ENCODE measurements at places on chromosomes 12 and 14. TPM values are rescaled to one million over a fixed set of nuclear protein-coding genes. Genes with fewer than 3 reads are reported as not detected.
A peak's percentile ranks its signal among the peaks of the same experiment; 100 is the strongest.

The ZNF385A gene
- total RNA-seq = 47.3 TPM

The DCAF4 gene
- 11.0 TPM for total RNA-seq

The KRT74 gene
- 0.10 TPM for total RNA-seq

The ARMH4 gene
- total RNA-seq = 22.0 TPM

The CORO1C gene
- 87.9 TPM for total RNA-seq

The LRFN5 gene
- total RNA-seq = 4.6 TPM

The KERA gene
- total RNA-seq = 0.17 TPM

- H3K4me3 ChIP-seq = no peak overlapping the region
- H3K4me1 ChIP-seq = no peaks in the 10 kb centered on the region
Observed at GRCh38 chr14:90275820-90276219, 19.5 kb downstream of the PSMC1 start.

GRCh38 chr14:73878436-73878835 is 8.2 kb upstream of the ZNF410 start:
- H3K4me3 ChIP-seq = no peak overlapping the region
- H3K27me3 ChIP-seq = no peaks in the 10 kb centered on the region

GRCh38 chr12:116544656-116545055 is 14.5 kb upstream of the MAP1LC3B2 start:
- no peak overlapping the region for H3K27ac ChIP-seq
- no peaks in the 10 kb centered on the region for H3K36me3 ChIP-seq
- no peak for DNase-seq
- no peak overlapping the region for H3K4me3 ChIP-seq
- H3K27me3 ChIP-seq = peaks cover 13% of the 10 kb centered on the region
- peaks cover 31% of the 10 kb centered on the region for H3K4me1 ChIP-seq

- peaks cover 3% of the 10 kb centered on the region for H3K36me3 ChIP-seq
- H3K27me3 ChIP-seq = no peaks in the 10 kb centered on the region
- H3K27ac ChIP-seq = no peak overlapping the region
- H3K4me3 ChIP-seq = no peak overlapping the region
- DNase-seq = no peak
Observed at GRCh38 chr12:63958876-63959580, 114.5 kb downstream of the SRGAP1 start.

DNA sequence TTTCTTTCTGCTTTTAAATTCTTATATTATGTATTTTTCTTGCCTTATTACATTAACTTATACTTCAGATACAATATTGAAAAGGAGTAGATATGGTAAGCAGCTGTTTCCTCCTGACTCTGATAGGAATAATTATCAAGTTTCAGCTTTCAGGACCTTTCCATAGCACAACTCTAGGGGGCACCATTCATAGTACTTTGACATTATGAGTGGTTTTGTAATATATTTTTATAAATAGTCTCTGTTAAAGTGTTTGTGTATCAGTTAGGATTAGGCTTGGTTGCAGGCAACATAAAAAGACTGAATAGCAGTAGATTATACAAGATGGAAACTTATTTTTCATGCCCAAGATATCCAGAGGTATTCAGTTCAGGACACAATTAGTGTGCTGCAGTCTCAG is 27.9 kb upstream of the PARP11 start:
- no peak overlapping the region for H3K4me3 ChIP-seq
- H3K27me3 ChIP-seq = peaks cover 6% of the 10 kb centered on the region
- DNase-seq = no peak
- H3K4me1 ChIP-seq = peaks cover 11% of the 10 kb centered on the region
- H3K27ac ChIP-seq = no peak overlapping the region

DNA sequence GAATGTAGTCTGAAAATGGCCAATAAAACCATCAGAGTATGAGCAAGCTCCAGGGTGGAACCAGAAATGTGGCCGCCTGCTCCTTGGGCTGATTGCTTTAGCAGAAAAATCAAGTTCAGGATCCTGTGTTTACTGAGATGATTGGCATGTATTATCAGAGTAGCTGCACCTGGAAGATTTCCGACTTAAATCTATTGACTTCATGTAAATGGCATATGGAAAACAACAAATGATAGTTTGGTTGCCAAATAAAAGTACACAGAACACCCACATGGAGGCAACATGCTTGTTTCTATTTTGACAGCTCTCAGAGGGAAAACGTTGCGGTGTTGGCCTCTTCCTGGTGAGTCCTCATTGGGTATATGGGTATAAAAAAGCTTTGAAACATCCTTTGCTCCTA is 31.3 kb downstream of the SOCS2 start:
- peaks cover 3% of the 10 kb centered on the region for H3K27me3 ChIP-seq
- no peaks in the 10 kb centered on the region for H3K36me3 ChIP-seq
- DNase-seq = no peak
- no peaks in the 10 kb centered on the region for H3K4me1 ChIP-seq
- H3K27ac ChIP-seq = no peak overlapping the region

- H3K36me3 ChIP-seq = no peaks in the 10 kb centered on the region
- no peak overlapping the region for H3K27ac ChIP-seq
- peak; percentile 36 for DNase-seq
- no peaks in the 10 kb centered on the region for H3K27me3 ChIP-seq
- no peak overlapping the region for H3K4me3 ChIP-seq
- peaks cover 6% of the 10 kb centered on the region for H3K4me1 ChIP-seq
Observed at GRCh38 chr12:130966443-130967030, 12.8 kb downstream of the ADGRD1 start.

DNA sequence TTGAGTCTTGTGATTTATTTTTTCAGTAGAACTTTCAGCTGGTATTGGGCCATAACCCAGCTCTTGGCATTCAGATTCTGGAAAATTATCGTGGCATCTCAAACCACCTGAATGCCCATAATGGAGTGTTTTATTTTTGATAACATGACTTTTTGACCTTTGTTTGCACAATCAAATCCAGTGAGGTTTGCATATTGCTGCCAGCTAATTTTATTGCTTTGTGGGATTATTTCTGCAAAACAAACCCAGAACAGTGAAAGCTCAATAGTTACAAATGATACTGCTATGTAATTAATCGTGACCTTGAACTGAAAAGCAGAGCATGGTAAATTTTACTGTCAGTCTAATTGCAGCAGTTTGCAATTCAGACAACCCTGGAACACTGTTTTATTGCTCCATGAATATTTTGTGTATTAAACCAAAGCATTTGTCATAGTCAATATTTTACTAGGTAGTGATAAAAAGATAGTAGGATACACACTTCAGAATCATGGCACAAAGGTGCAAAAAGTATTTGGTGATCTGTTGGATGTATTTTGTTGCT is 255.2 kb upstream of the NAV3 start:
- H3K36me3 ChIP-seq = no peaks in the 10 kb centered on the region
- no peaks in the 10 kb centered on the region for H3K27me3 ChIP-seq
- no peak overlapping the region for H3K4me3 ChIP-seq
- peaks cover 18% of the 10 kb centered on the region for H3K4me1 ChIP-seq
- no peak overlapping the region for H3K27ac ChIP-seq
- no peak for DNase-seq

GRCh38 chr12:99418379-99418778 is 229.2 kb upstream of the GARIN6 start:
- H3K4me3 ChIP-seq = no peak overlapping the region
- H3K36me3 ChIP-seq = no peaks in the 10 kb centered on the region
- H3K27ac ChIP-seq = no peak overlapping the region
- no peak for DNase-seq
- no peaks in the 10 kb centered on the region for H3K4me1 ChIP-seq

DNA sequence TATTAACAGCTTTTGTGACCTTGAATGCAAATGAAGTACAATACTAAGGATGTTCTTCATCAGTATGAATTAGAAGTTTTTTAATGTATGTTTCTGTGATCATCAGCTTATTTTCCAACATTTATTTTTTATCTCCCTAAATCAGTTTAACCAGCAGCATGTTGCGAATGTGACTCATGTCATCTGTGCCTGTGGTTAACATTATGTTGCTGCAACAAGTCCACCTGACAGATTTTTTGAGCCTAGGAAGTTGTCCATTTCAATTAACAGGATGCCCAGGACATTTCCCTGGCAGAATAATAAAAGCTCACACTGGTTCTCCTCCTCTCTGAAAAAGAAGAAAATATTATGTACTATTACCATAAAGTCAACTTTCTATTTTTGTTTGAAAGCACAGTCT is 155.5 kb downstream of the SYT1 start:
- H3K36me3 ChIP-seq = peaks cover 8% of the 10 kb centered on the region
- no peak for DNase-seq

DNA sequence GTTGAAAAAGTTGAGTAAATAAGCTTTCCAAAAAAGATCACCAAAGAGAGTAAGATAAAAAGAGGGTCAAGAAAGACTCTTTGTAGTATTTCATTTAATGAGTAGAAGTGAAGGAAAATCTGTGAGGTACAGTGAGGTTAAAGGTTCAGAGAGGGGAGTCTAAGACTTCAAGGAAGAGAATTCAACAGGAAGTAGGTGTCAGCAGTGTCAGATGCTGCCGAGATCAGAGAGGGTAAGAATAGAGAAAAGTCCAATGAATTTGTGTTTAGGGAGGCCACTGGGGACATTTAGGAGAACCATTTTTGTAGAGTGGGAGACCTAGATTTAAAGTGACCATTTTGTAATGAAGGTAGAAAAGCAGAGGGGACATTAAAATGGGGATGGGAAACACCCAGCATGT is 71.6 kb upstream of the KRAS start:
- no peak for DNase-seq
- H3K27me3 ChIP-seq = peaks cover 5% of the 10 kb centered on the region
- no peak overlapping the region for H3K27ac ChIP-seq
- no peaks in the 10 kb centered on the region for H3K36me3 ChIP-seq
